ENCODE measurements at places on chromosomes 5 and 9.

- DNase-seq, result no peak
These were observed 150.0 kb downstream of the CDC42SE2 start for GRCh38 chr5:131413605-131414559.

- DNase-seq, result no peak
These were observed 88.8 kb upstream of the SH3GL2 start for GRCh38 chr9:17490110-17490509.

GRCh38 chr9:38009035-38009501 is 60.0 kb downstream of the SHB start:
- no peak for DNase-seq

- DNase-seq, result no peak
These were observed 33.7 kb downstream of the DNAH5 start for GRCh38 chr5:13910637-13911288.

GRCh38 chr9:125466411-125466810 is 204.8 kb downstream of the GAPVD1 start:
- no peak for DNase-seq

GRCh38 chr5:175457466-175457865 is 13.5 kb upstream of the DRD1 start:
- no peak for DNase-seq

DNA sequence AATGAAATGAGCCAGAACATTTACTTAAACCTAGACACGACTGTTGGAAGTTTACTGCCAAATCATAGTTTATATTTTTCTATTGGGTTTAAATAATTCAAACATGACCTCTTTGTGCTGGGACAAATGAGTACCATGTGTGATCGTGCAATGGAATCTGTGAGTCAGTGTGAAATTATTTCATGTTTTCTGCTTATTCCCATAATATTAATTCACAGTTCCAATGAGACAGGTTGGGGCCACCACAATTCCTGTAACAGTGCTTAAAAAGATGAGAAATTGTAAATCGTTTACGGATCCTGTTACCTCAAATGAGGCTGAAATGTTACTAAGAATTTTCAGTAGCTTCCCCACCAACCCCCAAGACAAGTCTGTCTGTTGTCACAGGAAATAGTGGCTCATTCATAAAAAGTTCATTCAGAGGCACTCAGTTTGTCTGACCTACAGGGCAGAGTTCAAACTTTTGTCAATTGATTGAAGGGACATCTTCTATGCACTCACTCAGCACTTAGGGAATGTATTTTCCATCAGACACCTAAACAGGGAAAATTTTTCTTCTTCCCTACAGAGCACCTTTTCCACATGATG is 563.9 kb upstream of the ADAMTS16 start:
- no peak for DNase-seq

DNA sequence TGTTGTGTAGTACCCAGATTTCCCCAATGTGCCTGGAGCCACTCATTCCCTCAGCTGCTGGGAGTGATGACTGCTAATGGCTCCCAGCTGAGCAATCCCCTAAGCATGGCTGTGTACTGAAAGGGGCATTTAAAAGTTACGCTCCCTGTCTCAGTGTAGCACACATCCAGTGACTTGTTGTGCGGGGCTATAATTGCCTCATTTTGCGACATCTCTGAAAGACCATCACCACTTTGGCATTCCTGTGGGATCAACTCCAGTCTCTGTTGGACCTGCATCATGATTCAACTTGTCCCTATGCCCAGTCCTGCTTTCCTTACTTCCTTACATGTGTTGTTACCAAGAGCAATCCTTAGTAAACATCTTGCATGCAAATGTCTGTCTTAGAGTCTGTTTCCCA is 201.2 kb upstream of the MPDZ start:
- DNase-seq, result no peak

GRCh38 chr9:128323212-128323730 is 632 bp downstream of the COQ4 start:
- no peak for DNase-seq

DNA sequence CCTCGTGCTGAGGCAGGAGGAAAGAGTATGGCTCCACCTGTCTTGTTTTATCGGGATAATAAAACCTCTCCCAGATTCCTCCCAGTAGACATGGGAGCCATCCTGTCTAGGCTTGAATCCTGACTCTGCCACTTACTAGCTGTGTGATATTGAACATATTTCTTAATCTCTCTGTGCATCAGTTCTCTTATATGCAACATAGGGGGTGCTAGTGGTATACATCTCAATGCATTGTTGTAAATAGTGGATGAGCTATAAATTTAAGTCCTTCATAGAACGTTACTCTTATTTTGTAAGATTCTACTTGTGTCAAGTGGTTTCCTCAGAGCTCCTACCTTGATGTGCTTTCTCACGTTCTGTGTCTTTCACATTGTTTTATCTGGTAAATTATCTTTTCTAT is 417.7 kb upstream of the POU5F2 start:
- no peak for DNase-seq

- no peak for DNase-seq
These were observed 91.4 kb downstream of the C9orf152 start for GRCh38 chr9:110116543-110116885.

DNA sequence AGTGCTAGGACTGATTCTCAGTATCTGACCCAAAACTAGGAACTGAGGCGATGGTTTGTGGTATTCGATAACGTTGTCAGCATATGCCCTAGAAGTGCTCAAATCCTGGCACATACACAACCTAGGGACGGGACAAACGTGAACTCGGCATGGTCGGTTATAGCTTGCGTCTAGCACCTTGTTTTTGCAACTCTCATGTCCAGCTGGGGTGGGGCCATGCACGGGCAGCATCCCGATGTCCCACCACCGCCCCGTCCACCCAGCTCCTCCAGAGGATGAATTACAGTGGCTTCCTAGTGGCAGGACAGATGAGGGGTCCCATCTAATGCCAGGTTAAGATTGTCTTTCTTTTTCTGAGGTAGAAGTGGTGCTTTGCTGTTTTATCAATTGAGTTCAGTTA is 31.6 kb downstream of the PROP1 start:
- DNase-seq, result no peak

DNA sequence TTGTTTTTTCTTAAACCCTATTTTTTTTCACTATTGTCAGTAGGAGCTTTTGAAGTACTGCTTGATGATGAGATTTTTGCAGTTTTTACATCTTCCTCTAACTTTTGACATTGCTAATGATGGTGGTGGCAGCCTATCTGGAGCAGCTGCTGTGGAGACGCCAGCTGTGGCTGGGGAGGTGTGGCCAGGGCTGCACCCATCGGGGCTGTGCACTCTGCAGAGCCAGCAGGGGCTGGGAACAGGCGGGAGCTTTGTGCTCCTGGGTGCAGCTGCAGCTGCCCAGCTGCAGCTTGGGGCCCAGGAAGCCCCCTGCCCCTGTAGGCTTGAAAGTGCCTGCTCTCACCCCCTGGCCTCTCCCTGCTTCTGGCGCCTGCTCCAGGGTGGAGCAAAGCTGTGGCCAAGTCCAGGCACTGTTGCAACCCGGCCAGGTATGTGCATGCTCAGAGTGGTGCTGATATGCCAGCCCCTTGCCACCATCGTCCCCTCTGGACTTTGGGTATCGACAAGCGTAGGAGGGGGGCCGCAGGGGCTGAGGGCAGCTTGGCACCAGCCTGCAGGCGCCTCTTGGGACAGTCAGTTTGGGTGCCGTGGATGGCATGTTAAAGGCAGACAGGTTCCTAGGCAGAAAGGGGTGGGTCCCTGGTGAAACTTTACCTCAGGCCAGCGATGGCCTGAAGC is 39.2 kb downstream of the FER start:
- no peak for DNase-seq

- DNase-seq, result no peak
These were observed 1151.6 kb upstream of the CDH9 start for GRCh38 chr5:28190011-28190410.
